ENCODE measurements at places on chromosomes 7 and 10.

DNA sequence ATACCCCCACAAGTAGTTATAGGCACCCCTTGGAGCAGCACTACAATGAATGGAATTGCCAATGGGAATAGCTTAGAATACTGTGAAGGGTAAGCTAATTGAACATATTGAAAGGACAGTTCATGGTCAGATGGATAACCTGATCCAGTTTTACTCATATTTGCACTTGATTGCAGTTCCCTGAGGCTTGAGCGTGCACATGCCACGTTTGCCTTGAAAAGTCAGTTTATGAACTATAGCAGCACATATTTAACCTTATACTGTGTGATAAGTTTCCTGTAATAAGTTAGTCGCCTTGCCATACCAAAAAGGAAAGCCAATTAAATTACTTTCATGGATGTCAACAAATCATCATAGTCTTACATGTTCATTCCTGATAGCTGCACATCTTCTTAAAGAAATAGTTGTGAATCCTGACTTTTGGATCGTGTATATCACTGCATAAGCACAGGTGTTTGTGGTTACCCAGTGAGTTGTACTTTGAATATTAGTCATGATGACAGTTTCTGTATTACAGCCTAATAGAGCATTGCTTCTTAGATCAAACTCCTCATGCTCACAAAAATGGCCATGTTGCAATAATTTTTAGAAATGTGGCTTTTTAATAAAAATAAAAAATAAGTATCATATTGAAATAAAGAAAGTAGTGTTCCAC lies 21.6 kb downstream of the DNTT start:
- DNase-seq, result no peak

GRCh38 chr7:101950450-101951119 lies 133.2 kb downstream of the CUX1 start:
- DNase-seq, result no peak

GRCh38 chr10:22635650-22636049 lies 78.7 kb downstream of the PIP4K2A start:
- no peak for DNase-seq

GRCh38 chr7:151663382-151664100 lies 143.8 kb upstream of the RHEB start:
- DNase-seq, result no peak

DNA sequence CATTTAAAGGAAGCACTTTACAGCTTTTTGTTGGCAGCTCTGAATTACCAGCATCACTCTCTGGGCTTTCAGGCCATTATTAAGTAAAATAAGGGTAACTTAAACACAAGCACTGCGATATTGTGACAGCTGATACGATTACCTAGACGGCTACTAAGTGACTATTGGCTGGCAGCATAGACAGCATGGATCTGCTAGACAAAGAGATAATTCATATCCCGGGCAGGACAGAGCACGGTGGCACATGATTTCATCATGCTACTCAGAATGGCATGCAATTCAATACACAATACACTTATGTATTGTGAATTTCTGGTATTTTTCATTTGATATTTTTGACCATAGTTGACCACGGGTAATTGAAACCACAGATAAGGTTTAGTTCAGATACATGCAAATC lies 522.0 kb upstream of the LRRN3 start:
- no peak for DNase-seq

- no peak for DNase-seq
These were observed 103.9 kb downstream of the CUBN start for GRCh38 chr10:17025444-17026295.

- DNase-seq, result no peak
These were observed 172.4 kb downstream of the LRRC4 start for GRCh38 chr7:127858915-127859189.

GRCh38 chr7:115933471-115933870 lies 97.1 kb downstream of the TFEC start:
- no peak for DNase-seq

DNA sequence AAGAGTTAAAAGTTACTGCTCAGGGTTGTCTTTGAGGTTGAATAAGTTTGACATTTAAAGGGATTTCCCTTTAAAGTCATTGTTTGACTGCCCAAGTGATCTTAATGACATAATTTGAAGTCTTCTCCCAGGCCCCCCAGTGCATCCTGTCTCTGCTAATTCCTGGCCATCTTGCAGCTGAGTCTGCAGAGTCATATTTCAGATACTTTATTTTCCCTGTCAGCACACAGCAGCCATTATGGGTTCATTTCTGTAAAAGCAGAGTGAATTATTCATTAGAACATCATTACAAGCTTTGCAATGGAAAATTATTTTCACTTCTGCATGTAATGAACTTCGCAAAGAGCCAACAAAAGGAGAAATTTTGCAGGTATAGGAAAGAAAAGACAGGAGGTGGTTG lies 536.6 kb downstream of the GALNT17 start:
- no peak for DNase-seq

- DNase-seq, result no peak
These were observed 53.9 kb downstream of the PRTFDC1 start for GRCh38 chr10:24898501-24898900.

DNA sequence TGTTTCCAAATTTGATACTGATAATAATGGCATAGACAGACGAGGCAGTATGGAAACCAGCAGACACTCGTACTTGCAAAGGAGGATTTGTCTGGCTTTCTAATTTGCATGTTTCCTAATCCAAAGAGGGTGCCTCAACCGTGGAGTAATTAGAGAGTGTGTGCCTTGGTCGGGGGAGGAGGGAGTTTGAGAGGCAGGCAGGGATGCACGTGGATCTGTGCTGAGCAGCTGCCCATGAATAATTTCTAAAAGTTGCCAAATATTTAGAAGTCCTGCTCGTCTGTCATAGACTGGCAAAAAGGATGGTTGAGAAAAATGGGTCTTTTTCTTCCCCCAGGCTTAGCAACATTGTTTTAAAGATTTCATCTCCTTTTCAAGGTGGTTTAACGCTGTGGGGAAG lies 69.4 kb downstream of the PTPRE start:
- DNase-seq, result no peak
